ENCODE measurements at places on chromosomes 13 and 19.

DNA sequence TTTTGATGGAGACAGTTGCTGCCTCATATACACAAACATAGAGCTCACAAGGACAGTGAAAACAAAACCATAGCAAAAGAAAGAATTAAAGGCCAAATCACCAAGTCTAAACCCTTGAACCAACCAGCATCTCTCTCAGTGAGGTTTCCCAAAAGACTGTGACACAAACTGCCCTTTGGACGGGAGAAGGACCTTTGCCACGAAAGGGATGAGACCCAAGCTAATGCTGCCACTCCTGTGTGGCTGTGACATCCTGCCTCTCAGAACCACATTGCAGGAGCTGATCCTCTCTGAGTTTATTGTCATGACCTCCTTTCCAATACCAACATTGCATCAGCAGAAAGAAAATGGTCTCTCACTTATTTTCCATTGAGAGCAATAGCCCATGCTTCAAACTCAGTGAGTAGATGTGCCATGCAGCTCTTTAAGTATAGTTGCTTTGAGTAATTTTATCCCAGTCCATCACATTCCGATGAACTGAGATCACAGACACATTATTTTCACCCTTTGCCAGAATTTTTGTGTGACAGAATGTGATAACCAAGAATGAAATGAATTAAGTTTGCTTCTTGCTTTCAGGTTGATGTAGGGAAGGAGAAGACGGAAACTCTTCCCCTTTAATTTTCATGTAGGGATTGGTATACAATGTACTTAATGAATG, 133.5 kb upstream of the IRS2 start:
- no peak for DNase-seq

DNA sequence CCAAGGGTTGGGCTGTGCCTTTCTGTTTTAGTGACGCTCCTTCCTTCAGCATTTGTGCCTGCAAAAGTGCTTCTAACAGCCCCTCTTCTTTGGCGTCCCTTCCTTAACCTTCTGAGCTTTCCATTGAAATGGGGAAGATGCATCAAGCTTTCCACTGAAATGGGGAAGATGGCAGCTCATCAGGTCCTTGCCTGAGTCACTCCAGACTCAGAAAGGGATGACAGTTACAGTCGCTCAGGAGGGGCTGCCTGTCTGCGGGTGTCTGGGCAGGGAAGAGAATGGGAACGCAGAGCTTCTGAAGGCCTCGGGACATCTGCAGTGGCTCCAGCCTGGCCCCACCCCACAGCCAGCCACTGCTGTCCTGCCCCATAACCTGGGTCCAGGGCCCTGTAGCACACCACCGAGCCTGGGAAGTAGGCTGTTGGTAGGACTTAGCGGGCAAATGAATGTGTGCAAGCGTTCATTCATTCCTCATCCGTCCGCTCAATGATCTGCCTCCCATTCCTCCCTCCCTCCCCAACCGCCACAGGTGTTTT, 9.8 kb downstream of the AP1M1 start:
- DNase-seq, result no peak

DNA sequence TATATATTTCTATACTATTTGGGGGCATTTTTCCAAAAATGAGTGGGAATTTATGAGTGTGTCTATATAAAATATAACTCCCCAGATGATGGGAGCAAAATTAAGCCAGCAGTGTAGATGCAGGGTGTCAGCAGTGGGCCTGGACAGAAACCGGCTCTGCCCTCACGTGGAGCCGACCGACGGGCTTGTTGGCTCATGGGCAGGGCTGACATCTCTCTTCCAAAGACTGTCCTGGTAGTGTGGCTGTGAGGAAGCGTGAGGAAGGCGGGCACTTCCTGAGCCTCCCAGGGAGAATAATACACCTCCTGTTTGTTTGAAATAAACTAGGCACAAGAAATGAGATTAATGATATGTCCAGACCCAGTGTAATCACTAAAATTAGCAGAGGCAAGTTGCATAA, 206.5 kb downstream of the TEX29 start:
- no peak for DNase-seq

GRCh38 chr13:46926916-46927590, 30.2 kb upstream of the HTR2A start:
- no peak for DNase-seq

DNA sequence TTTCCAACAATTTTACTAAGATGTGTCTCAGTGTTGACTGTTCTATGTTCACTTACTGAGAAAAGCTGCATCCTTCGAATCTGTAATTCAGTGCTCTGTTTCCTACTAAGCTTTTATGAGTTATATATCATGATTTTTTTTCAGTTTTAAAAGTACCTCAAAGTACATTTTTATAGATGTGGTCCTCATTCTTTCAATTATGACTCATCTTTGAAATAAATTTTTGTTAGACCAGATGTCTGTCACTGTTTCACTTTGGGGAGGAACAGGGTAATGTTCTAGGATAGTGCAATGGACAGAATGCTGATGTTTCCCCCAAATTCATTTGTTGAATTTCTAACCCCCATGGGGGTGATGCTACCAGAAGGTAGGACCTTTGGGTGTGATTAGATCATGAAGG, 74.8 kb downstream of the NALCN start:
- DNase-seq, result no peak

DNA sequence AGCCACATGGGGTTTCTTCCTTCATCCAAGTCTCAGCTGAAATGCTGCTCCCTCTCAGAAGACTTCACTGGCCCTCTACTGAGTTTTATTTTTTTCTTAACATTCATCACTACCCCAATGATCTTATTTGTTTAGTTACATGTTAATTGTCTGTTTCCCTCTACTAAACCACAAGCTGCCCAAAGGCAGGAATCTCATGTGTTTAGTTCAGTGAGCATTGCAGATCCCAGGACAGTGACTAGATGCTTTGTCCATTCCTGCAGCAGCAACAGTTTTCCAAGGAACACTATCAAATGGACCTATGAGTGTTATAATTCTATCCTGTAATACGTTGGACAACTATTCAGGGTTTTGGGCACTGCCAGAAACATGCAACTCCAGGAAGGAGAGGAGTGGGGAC, 93.1 kb downstream of the RNASEH2B start:
- DNase-seq, result no peak

- no peak for DNase-seq
These were observed 530.0 kb downstream of the RFC3 start for GRCh38 chr13:34347784-34348573.

- DNase-seq, result no peak
These were observed 2.6 kb upstream of the CLEC4G start for GRCh38 chr19:7734220-7735203.

- DNase-seq, result no peak
These were observed 401.6 kb upstream of the ZNF507 start for GRCh38 chr19:31943778-31944177.

DNA sequence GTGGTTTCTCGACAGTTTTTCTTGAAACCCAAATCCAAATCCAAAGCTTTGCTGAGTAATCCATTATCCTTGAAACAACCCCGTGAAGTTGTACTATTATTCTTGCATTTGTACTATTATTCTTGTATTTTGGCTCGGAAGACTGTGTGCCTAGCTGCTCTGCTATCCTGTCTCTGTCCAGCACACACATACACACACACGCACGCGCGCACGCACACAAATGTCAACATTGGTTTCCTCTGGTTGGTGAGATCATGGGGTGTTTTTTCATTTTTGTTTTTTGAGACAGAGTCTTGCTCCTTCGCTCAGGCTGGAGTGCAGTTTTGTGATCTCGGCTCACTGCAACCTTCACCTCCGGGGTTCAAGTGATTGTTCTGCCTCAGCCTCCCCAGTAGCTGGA, 14.9 kb upstream of the KLK4 start:
- DNase-seq, result no peak

- DNase-seq, result no peak
These were observed 348.8 kb downstream of the SPRY2 start for GRCh38 chr13:79992111-79992510.

DNA sequence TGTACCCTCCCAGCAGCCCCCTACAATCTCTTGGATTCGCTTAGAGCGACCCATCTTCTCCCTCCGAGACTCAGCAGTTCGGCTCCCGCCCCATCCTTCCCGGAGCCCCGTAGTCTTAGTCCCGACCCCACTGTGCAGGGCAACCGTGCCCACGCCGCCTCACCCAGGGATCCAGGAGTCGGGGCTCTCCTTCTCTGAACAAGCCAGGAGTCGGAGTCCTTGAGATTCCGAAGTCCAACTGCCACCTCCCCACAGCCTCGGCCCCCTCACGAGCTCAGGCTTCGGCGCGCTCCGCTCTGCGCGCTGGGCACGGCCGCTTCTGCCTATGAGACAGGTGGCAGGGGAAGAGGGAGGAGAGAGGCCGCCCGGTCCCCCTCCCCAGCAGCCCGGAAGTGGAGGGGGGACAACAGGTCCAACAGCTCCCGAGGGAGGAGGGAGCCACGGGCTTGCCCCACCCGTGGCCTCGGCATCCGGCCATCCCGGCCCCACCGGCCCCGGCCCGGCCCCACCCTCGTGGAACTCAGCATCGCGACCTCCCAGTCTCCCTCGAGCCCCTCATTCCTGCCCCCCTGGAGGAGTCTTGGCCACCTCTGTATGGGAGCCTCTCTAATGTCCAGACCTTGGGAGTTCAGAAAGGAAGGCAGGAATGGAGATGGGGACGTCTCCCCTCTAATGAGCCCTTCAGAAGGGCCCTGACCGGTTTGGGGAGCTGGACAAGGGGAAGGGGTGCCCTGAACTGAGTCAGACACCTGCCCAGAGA, at the start of gene PHLDB3:
Gene PHLDB3, minus strand, starts transcription at position 321 of the 760 bp plus-strand sequence. CDS start 628 bp downstream, outside the sequence.
- DNase-seq, result no peak

DNA sequence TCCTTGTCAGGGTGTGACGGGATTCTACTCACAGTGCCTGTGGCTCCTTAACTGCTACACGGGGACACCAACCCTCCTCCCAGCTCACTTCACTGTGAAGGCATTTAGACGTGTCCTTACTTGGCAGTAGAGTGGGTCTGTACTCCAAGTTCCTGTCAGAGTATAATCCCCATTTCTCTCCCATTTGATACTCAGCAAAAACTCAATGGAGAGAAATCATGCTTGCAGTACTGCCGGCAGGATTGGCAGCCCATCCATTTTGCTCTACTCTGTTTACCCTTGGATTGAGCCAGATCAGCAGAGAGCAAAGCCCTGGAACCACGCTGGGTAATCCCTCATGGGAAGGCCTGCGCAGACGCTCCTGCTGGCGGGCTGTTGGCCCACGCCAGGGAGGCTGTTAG, 28.9 kb downstream of the ARL11 start:
- DNase-seq, result no peak

DNA sequence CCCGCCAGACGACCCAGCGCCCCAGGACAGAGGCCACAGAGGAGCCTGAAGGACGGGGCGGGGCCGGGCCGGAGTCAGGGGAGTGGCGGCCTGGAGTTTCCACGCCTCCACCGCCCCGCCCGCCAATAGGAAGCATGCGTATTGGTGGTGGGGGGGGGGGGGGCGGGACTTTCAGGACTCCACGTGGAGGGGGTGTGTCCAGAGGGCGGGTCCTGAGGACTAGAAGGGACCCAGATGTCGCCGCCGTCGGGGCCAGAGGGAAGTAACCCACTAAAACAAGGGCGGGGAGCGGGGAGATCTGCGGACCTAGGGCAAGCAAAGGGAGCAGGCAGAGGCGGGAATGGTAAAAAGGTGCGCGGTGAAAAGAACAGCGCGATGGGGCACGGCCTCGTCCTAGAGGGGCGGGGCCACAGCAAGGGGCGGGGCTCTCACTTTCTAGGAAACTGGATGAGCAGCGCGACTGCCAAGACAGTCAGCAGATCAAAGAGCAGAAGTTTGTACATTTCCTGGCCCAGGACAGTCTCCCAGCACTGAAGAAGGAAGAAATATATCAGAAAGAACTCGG, 2.8 kb upstream of the LENG1 start:
- DNase-seq, result no peak

DNA sequence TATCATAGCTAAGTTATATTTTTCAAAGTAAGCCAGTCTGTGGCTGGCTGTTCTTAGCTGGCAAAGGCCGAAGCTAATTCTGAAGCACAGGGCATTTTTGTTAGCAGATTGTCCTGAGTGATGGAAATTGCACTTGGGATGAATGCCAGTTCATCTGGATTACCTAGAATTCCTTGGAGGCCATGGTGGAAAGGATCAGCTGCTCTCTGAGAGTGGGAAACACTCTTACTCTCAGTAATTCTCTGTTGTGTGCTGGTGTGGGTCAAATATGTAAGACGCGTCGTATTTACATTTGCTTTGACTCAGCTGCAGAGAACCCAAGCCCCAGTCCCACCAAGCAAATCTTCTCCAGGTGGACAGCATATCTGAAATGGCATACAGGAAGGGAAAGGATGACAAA, 60.7 kb upstream of the C1QTNF9B start:
- no peak for DNase-seq

GRCh38 chr19:11435833-11436313, 438 bp downstream of the PRKCSH start:
- DNase-seq, result no peak

GRCh38 chr19:42091742-42092141, 15.8 kb downstream of the ZNF574 start:
- no peak for DNase-seq

- no peak for DNase-seq
These were observed 80.3 kb upstream of the ARHGEF7 start for GRCh38 chr13:111034811-111035210.

DNA sequence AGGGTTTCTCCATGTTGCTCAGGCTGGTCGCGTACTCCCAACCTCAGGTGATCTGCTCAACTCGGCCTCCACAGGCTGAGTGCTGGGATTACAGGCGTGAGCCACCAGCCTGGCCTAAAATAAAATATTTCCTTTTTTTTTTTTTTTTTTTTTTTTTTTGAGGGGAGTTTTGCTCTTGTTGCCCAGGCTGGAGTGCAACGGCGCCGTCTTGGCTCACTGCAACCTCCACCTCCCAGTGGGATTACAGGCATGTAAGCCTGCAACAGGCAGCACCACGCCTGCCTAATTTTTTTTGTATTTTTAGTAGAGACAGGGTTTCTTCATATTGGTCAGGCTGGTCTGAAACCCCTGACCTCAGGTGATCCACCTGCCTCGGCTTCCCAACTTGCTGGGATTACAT, 4.9 kb downstream of the ZNF506 start:
- DNase-seq, result no peak

- peak; percentile 92 for DNase-seq
These were observed 51.5 kb upstream of the GTF3A start for GRCh38 chr13:27372896-27373295.

- no peak for DNase-seq
These were observed 84.9 kb downstream of the ZIC5 start for GRCh38 chr13:99886706-99887105.

GRCh38 chr13:77523386-77523785, 12.1 kb upstream of the SCEL start:
- DNase-seq, result no peak

DNA sequence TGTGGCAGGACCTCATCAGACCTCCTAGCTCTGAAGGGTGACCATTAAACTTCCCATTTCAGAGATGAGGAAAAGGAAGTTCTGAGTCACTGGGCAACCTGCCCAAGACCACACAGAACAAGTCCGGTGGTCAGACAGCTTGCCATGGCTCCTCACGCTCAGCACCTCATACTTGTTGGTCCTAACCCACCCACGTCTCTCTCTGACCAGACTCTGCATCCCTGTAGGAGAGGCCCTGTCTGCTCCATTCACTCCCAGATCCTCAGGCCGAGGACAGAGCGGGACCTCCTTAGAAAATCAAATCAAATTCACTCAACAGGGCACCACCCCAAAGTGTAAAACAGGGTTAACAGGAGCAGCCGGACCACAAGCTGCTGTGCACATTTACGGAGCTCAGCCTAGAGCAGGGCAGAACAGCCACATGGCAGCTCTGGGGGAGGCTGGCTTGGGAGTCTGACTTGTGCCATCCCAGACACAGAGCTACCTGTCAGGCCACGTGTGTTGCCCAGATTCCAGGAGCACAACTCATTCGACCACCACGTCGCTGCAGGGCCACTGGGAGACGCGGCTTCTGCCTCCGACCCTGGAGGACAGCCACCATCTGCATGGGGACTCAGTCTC, 1.7 kb downstream of the MIER2 start:
- no peak for DNase-seq

All from NCI-H1092 (cell line).